ENCODE measurements at places on chromosomes 7 and 10.

GRCh38 chr7:80729591-80730320, 91.3 kb downstream of the CD36 start:
- no peak for DNase-seq

- DNase-seq: peak; percentile 55
Measured at GRCh38 chr10:22420787-22421517, 75.7 kb downstream of the SPAG6 start.

DNA sequence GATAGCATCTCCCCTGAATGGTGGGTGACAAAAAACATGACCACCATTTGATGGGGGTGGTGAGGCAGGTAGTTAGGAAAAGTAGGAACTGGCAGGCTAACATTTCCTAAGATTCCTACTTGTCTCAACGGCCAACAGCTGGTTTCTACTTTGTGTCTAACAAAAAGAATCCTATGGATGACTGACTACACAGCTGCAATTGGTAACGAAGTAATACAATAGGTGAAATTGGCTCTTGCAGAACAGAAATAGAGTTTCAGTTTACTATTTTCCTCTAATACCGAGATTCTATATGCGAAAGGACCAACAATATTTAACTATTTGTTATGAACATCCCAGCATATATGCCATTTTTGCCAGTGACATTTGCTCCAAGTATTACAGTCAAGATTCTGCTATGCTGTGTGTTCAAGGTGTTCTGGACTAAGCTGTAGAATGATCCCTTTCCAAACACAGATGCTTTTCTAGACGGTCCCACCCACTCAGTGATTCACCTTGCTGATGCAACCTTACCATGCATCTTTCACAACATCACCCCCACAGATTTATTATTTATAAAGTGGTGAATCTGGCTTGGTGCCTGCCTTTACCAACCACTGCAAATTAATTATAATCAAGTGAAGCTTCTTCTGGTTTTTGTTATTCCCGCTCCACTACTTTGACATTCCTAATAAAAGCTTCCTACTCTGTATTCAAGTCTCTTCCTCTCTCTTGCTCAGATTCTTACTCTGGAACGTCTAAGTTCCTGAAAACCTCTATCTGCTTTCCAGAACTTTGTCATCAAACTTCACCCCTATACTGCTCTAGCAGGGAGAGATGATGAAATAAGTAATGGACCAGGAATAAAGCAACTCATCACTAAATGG, 16.8 kb downstream of the BBIP1 start:
- DNase-seq: peak; percentile 54

DNA sequence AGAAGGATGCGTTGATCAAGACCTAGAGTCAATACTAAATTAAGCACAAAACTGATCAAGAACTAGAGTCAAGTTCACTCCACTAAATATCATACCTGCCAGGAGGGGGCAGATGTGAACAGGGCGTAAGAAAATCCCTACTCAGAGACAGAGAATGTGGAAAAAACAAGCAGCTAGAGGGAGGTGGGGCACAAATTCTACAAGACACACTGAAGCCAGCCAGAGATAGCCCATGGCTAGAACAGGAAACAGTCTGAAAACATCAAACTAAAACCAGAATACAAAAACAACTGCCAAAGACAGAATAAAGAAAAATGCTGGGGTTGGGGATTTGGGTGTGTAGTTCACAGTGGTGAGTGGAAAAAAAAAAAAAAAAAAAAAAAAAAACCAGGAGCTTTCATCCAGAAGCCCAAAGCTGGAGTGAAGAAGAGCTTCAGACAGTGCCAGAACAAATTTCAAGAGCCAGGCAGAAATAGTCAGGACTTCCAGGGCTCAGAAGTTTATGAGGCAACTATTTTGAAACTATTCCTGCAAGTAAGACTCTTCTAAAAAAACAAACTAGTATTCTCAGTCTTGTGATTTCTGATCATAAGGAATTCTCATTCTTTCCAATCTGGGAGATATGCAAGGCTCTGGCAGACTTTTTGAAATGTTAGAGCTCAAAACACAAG, 118.3 kb downstream of the CCDC71L start:
- DNase-seq: peak; percentile 92

Data from DMS53 (cell line).